Activated T-helper 1 cell treated with anti-CD3 and anti-CD28 coated beads, Interleukin-2, amount 50 U/mL, for 16 hours (primary cell): ENCODE measurements at places on chromosomes 2 and 18.

- DNase-seq: no peak
Measured at GRCh38 chr18:48946329-48946835, 4.4 kb downstream of the SMAD7 start.

- peak; percentile 8 for DNase-seq
Measured at GRCh38 chr2:160388464-160389263, 104.9 kb downstream of the RBMS1 start.

- no peak for DNase-seq
Measured at GRCh38 chr18:40577239-40577980, 1377.6 kb upstream of the PIK3C3 start.

- no peak for DNase-seq
Measured at GRCh38 chr2:8119782-8120505, 561.9 kb upstream of the ID2 start.
